ENCODE measurements at places on chromosomes 3 and 15. TPM values are rescaled to one million over a fixed set of nuclear protein-coding genes. Genes with fewer than 3 reads are reported as not detected.

GRCh38 chr15:56871185-56871584, 47.3 kb upstream of the TCF12 start:
- no peak overlapping the region for H3K4me3 ChIP-seq
- no peaks in the 10 kb centered on the region for H3K36me3 ChIP-seq
- DNase-seq, result no peak
- H3K27me3 ChIP-seq, result no peaks in the 10 kb centered on the region

GRCh38 chr15:77038312-77039216, 32.3 kb downstream of the TSPAN3 start:
- H3K36me3 ChIP-seq, result peaks cover 2% of the 10 kb centered on the region
- H3K4me3 ChIP-seq, result no peak overlapping the region

- no peak for DNase-seq
- no peaks in the 10 kb centered on the region for H3K36me3 ChIP-seq
- H3K27ac ChIP-seq, result no peak overlapping the region
- no peak overlapping the region for H3K4me3 ChIP-seq
Measured at GRCh38 chr3:35954413-35954812, 315.1 kb downstream of the ARPP21 start.

SCN11A gene
- total RNA-seq, result 0.12 TPM

- H3K27ac ChIP-seq, result no peak overlapping the region
- H3K36me3 ChIP-seq, result no peaks in the 10 kb centered on the region
- no peak overlapping the region for H3K4me3 ChIP-seq
- H3K4me1 ChIP-seq, result no peaks in the 10 kb centered on the region
- H3K27me3 ChIP-seq, result no peaks in the 10 kb centered on the region
- DNase-seq, result no peak
Measured at GRCh38 chr15:47640079-47640478, 77.2 kb upstream of the SEMA6D start.

STRIT1 gene
- not detected for total RNA-seq

SAXO2 gene
- total RNA-seq, result 45.7 TPM

All from lung (tissue), 17 donors.